ENCODE measurements at places on chromosomes 3 and 15.

DNA sequence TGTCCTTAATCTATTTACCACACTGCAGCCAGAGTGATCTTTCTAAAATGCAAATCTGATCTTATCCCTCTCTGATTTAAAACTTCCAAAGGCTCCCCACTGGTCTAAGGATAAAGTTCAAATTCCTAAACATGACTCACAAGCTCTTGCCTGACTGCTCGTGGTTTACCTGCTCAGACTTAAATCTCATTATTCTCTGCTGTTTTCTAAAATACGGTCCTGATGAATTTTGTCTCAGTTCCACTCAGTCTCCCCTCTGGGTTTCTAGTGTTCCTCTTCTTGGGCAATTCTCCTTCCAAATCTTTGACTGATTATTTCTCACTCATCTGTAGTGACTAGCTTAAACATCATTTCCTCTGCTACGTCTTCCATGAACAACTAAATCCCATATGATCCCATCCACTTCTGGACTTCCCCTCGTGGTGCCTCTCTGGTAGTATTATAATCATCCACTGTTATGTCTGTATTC is 108.3 kb downstream of the P3H2 start:
- DNase-seq: peak; percentile 84

DNA sequence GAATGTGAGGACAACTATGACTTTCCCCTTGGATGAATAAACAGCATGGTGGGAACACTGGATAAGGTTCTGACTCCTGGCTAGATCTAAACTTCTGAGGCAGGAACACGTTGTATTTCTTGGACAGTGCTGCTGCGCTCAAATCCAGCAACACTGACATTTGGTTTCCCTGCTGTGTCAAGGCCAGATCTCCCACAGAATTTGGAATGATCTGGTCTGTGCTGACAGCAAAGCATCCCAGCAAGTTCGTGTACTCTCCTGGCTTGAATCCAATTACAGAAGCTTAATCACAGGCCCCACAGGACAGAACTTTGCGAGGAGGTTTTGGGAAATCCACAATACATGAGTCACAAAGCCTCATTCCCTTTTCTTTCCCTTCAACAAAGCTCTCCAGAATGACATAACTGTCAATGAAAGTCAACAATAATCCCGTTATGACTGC is 92.5 kb downstream of the ADAMTS9 start:
- peak; percentile 84 for DNase-seq

- peak; percentile 69 for DNase-seq
These were observed 88.3 kb downstream of the TMEM266 start for GRCh38 chr15:76147906-76148570.

GRCh38 chr3:146883288-146883687 is 278.1 kb upstream of the PLSCR5 start:
- DNase-seq: no peak

- DNase-seq: peak; percentile 35
These were observed 6.0 kb downstream of the FAM43A start for GRCh38 chr3:194691481-194692283.

Measured in astrocyte of the hippocampus (primary cell).